ENCODE measurements at places on chromosomes 4 and X. TPM values are rescaled to one million over a fixed set of nuclear protein-coding genes. Genes with fewer than 3 reads are reported as not detected.

- no peak for DNase-seq
Measured at GRCh38 chrX:130523460-130524394, 121.9 kb downstream of the RBMX2 start.

GRCh38 chrX:19744231-19744630 lies 143.2 kb downstream of the SH3KBP1 start:
- DNase-seq = no peak

- DNase-seq = peak; percentile 62
Measured at GRCh38 chr4:683982-684622, 4.8 kb downstream of the SLC49A3 start.

- no peak for DNase-seq
Measured at GRCh38 chrX:12170755-12171154, 32.5 kb downstream of the FRMPD4 start.

DNA sequence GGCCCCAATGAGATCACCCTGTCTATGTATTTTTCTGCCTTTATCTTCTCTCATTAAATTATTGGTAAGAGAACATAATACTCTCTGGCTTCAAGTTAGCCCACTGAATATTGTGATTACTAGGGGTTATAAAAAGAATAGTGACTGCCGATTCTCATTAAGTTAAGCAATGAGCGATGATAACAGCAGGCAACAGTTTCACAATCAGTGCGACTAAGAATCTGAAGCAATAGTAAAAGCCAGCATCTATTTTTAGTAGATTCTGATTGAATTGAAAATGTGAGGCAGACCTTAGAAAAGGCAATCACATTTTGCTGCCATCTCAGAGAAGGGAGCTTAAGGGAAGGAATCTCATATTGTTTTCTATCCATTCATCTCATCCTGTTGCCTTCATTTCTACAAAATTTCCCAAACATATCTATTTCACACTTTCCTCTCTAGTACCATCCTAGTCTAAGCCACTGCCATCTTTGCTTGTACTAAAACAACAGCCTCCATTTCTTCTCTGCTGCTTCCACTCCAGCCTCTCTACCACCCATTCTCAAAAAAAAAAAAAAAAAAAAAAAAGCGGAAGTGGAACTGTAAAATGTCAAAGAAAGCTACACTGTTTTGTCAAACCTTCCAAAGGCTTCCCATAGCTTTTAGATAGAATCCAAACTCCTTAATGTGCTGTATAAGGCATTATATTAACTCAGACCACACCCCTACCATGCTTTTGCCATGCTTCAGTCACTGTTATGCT lies 17.4 kb downstream of the GABRA4 start:
- no peak for DNase-seq

- DNase-seq = no peak
Measured at GRCh38 chr4:53132132-53132891, 233.5 kb downstream of the SCFD2 start.

DNA sequence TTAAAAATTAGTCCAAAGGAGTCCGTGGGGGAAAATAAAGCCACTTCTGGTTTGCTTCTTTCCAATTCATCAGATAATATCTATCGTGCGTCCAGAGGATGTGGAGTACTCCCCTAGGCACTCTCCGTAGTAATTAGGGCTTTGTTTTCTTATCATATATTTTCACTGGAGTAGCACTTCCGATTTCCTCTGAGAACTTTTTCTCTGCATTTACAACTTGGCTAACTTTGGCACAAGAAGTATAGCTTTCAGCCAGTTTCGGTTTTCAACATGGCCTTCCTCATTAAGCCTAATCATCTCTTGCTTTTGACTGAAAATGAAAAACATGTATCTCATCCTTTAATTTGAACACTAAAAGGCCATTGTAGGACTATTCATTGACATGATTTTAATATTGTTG lies 80.5 kb downstream of the CASP3 start:
- no peak for DNase-seq

- DNase-seq = no peak
Measured at GRCh38 chr4:30770049-30770549, 49.9 kb downstream of the PCDH7 start.

DNA sequence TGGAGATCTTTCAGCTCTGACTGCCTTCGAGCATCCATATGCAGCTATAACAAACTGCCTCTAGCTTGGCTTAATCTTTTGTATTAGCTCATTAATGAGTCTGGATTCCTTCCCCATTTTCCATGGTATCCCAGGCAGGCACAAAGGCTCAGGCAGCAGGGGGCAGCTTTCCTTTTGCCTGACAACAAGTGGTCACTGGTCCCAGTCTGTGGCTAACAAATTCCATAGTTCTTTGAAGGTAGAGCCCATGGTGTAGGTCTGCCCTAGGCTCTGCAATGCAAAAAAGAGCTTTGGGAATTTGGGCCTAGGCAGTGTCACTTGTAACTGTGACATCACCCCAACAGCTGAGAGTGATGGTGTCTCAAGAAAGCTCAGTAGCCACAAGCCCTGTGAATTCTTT lies 234.4 kb upstream of the GPC4 start:
- no peak for DNase-seq

- DNase-seq = peak; percentile 47
Measured at GRCh38 chrX:68511255-68511654, 12.4 kb downstream of the YIPF6 start.

- no peak for DNase-seq
Measured at GRCh38 chr4:142405695-142406498, 440.2 kb downstream of the INPP4B start.

Gene TEX13D
- total RNA-seq = not detected

Gene VGLL1
- total RNA-seq = 85.6 TPM

Gene SPIN2A
- total RNA-seq = 1.4 TPM

Gene RAPGEF2
- 56.4 TPM for total RNA-seq

Gene NPY2R
- total RNA-seq = not detected

Gene GPR50
- not detected for total RNA-seq
